ENCODE measurements at places on chromosomes 3 and 15.

DNA sequence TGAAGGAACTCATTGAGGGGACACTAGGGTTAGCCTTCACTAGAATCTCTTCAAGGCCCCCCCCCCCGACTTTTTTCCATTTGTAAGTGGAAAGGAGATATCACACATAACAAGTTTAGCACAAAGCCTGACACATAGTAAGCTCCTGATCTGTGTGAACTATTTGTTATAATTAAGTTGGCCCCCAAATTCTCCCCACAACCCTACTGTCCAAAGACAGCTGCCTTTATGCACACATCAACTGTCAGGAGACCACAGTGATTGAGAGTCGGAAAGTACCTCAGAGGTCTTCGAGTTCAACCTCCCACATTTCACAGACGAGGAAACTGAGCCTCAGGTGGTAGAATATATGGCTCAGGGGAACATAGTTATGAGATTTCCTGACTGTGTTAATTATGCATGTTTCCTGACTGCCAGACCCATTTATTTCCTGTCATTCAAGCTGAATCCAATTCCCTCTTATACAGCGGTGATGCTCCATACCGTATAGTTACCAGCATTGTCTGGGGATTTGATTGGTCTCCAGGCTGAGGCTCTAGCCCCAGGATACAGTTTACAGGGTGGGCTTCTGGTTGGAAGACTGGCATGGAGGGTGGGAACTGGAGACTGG is 227.4 kb upstream of the CMC1 start:
- DNase-seq, result no peak

GRCh38 chr3:152213203-152213602 is 55.5 kb upstream of the MBNL1 start:
- DNase-seq, result no peak

DNA sequence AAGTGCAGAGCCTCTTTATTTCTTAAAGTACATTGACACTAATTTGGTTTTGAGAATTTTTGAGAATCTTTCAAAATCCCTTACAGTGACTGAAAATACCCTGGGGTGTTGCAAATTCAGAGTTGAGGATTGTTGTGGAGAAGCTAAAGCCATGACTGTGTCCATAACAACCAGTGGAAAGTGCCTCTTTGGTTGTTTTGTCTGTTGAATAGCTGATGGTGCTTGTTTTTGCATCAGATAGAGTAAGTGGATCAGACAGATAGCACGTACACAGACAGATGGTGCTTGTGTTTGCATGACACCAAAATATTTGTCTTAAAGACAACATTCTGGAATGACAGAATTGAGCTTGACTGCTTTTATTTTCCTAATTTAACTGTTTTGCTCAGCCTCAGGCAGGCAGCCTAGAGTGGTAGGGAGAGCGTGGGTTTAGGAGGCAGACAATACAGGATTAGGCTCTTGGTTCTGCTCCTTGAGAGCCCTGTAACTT is 265.0 kb downstream of the IL20RB start:
- no peak for DNase-seq

DNA sequence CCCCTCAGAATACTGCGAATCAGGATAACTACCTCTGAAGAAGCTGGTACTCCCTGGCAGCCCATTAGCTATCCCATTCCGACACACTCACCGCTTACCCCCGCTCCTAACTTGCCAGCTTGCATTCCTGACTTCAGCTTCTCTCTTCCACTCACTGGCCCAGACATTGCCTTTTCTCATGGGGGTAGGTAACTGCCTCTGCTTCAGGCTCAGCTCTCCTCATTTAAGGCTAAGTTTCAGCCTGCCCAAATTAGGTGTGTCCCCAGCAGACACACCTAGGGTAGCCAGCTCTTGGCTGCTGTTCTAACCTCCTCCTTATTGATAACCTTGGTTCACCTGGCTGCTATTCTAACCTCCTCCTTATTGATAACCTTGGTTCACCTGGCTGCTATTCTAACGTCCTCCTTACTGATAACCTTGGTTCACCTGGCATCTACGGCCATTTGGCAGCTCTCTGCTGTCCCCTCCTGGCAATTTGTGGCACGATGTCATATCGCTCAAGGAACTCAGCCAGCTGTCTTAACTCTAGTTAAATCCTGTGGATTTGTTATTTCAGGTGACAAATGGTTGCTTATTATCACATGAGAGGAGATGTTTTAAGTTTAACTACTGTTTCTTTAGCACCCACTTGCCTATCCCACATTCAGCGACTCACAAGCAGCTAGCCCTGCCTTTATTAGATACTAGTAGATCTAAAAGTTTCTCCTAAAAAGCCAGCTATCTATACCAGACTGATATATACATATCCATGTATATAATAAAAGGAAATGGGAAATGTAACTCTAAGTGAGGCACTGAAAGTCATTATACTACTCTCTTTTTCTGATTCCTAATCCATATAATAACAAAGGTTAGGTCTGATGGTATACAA is 106.5 kb upstream of the ACP3 start:
- no peak for DNase-seq

DNA sequence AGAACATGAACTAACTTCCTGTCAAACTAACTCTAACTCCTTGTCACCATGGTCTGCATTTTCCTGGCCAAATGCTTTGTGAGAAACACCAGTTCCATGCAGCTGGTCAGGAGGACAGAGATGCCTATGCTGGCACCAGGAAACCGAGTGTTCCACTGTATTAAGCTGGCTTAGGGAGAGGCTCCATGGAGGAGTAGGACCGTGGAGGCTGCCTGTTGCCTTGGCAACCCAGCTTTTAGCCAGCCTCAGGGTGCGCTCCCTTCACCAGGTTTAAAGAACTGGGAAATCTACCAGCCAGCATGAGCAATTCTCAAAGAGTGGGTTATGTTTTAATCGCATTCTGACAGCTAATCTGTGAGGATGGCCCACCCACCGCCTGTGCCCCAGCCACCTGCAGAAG is 394.1 kb downstream of the OCA2 start:
- DNase-seq, result no peak

- peak; percentile 61 for DNase-seq
Observed at GRCh38 chr3:150242220-150242936, 165.7 kb upstream of the TSC22D2 start.

GRCh38 chr3:66472313-66473134 is 28.3 kb downstream of the LRIG1 start:
- no peak for DNase-seq

All from fibroblast of skin of left quadriceps (primary cell).